GM12864 (cell line): ENCODE measurements at places on chromosomes 5 and 9.

GRCh38 chr5:137580030-137580429, 80.9 kb upstream of the SPOCK1 start:
- no peak for DNase-seq

- DNase-seq: no peak
Observed at GRCh38 chr5:64295101-64295500, 129.5 kb downstream of the RNF180 start.

- DNase-seq: no peak
Observed at GRCh38 chr9:132798817-132799790, 79.0 kb downstream of the AK8 start.

DNA sequence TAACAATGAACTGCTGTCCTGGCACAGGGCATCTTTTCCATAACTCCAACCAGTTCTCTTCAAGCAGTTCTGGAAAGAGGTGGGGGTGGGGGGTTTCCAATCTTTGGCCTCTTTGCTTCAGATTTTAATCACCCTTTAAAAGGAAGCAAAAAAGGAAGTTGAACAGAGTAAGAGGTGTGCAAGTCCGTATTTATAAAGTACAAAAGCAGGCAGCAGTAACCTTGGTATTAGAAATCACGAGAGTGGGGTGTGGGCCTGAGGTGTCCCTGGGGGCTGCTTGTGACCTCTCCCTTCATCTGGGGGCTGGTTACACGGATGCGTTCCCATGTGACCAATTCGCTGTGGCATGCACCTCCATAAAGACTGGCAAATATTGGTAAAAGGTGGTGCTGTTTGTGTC, 70.5 kb downstream of the PTCH1 start:
- DNase-seq: no peak

DNA sequence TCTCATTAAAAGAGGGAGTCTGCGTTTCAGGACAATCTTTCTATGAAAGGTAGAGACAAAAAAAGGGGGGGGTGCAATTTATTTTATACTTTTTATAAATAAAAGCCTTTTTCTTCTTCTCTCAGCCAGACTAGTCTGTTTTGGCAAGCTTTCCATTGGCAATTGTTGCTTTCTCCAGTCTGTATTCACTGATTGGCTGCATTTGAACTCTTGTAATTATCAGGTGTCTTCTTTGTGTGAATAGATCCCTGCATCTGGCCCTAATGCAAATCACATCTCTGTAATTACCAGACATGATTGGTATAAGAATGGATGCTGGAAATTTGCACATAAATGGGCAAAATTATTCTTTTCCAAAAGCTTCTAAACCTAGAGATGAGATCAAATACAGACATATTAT, 7.6 kb upstream of the EQTN start:
- DNase-seq: no peak

- no peak for DNase-seq
Observed at GRCh38 chr5:139895647-139896046, 100.0 kb downstream of the PSD2 start.

GRCh38 chr9:136157477-136158265, 39.0 kb upstream of the TMEM250 start:
- DNase-seq: no peak

- DNase-seq: no peak
Observed at GRCh38 chr5:139043157-139043905, 154.8 kb downstream of the SIL1 start.

GRCh38 chr9:109604781-109605180, 106.7 kb upstream of the PTPN3 start:
- no peak for DNase-seq

DNA sequence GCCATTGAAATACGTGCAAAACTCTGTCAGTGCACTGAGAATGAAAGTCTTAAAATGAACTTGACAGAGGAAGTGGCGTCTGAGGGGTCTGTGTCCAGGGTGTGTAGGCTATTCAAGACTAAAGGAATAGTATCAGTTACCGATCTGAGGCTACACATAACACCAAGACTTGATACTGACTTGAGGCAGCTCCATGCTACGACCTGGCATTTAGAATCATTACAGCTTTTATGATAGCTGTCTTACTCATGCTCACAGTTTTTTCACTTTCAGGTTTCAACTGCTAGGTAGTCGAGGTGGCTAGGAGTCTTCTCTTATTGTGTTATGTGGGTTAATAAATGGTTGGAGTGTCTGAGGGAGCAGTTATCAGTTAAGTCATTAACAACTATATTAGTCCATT, 92.8 kb upstream of the SLCO6A1 start:
- peak; percentile 21 for DNase-seq

DNA sequence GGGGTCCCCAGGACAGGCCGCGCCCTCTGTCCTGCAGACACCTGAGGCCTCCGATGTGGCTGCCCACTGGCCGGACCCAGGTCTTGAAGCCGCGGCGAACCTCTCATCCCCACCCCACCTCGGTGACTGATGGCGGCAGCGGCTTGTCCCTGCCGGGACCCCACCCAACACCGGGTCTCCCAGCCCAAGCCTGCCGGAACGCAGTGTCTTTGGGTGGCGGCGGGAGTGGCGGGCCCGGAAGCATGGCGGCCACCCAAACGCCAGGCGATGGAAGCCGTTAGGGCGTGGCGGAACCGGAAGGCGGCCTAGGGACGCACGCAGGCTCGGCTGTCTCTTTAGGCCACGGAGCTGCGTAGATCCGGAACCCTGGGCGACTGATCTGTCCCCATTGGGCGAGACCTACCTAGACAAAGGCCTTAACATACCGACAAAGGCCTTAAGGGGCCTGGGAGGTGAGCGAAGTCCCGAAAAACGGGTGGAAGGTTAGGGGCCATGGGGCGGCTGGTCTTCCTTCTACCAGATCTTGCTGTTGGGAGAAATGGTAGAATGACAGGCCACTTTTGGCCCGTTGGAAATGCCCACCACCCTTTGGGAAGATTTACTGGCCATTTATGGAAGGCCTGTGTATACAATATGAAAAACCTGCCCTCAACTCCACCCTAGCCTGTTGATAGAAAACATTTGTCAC, 94.6 kb upstream of the SMC2 start:
- no peak for DNase-seq

DNA sequence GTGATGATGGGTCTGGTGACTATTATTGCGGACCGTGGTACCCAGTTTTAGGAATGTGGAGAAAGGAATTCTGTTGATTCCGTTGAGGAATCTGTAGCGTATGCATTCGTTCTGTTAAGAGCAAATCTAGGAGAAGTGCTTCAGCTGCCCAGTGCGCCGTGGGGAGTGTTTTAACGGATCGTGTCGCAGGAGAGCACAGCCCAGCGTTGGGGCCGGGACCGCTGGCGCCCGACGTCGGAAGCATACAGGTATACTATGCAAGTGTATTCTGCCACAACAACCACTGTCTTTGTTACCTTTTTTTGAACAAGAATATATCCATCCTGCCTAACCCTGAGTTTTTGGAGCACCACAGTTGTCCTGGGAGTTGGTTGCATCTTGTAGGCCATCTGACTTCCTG, 42.7 kb downstream of the TENT4A start:
- no peak for DNase-seq

DNA sequence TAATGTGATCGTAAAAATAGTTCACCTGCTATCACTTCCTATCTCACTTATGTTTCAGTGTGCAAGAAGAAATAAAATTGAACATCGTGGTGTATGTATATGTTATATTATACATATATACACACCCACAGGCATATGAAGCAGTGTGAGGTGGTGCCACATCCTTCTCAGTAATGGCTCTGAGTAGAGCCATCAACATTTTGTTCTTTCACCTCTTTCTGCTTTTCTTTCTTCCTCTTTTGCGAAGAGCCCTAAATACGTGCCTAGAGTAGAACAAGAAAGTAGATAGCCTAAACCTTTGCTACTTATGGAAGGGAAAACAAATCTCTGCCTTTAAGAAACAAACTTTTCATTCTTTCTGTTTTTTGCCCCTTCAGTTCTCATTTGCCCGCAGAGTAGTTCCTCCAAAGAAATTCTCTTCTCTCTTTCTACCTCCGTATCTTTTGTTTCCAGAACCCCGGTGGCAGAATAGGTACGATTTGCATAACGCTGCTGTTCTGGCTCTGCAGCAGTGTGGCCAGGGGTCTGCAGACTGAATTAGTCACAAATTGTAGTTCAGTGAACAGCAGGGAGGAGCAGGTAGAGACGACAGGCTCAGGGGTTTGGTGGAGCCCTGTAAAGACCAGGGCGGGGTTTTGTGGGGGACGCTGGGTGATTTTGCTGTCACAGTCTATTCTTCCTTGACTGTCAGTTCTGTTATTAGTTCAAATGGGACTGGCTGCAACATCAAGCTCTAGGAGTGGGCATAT, 40.5 kb upstream of the PJA2 start:
- DNase-seq: no peak

DNA sequence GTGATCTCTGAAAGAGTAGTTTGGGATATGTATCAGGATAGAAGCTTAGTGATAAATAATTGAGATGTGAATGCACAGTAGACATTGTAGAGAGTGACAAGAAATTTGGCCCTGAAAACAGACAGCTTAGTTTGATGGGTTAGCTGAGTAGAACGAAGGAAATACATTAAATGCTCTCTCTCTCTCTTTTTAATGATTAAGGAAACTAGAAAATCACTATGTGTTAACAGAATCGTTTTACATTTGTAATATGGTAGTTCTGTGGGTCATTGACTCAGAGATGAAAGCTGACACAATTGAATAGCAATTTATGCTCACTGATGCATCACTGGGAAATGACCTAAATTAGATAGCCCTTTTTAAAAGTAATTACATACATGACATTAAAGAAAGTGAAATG, 739.8 kb upstream of the PTPRD start:
- no peak for DNase-seq
